ENCODE measurements at places on chromosomes 16 and 17. TPM values are rescaled to one million over a fixed set of nuclear protein-coding genes. Genes with fewer than 3 reads are reported as not detected.

- DNase-seq, result no peak
These were observed 25.7 kb downstream of the IRF8 start for GRCh38 chr16:85924675-85925074.

DNA sequence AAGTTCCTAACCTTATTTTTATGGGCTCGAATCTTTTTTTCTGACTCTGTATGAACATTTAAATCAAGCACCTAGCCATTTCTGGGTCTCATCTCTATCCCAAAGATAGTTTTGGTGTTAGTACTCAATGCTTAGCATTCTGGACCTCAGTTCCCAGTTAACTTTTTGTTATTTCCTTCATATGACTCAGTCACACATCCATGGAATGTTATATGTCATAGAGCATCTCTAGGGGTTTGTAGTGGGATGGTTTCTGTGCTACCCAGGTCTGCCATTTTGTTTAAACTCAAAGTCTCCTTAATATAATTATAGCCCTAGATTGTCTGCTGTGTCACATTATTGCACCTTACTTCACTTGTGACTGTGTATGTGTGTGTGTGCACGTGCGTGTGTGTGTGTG, 90.1 kb downstream of the EFCAB13 start:
- no peak for DNase-seq

DNA sequence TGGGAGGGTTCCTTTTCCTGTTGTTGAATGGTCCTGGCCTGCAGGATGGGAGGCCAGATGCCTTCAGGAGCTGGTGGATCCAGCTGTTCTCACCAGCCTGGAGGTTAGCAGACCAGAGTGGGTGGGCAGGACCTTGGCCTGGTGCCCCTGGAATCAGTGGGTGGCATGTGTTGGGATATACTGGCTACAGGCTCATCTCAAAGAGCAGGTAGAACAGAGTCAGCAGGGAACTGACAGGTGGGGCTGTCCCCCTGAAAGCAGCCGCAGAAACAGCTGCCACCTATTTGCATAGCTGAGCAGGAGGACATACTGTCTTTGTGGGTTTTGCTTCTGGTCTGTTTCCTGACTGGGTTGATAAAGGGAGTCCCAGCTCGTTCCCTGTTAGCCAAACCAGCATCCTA, 144.1 kb downstream of the RAB11FIP4 start:
- peak; percentile 88 for DNase-seq

BRICD5 gene
- 3.5 TPM for total RNA-seq

VWA3A gene
- total RNA-seq, result 0.23 TPM

Measured in spleen (tissue), 13 donors.